AG04449 (cell line): ENCODE measurements at places on chromosomes 6 and 20.

GRCh38 chr6:74550821-74551220 lies 655.0 kb downstream of the COL12A1 start:
- DNase-seq = no peak

GRCh38 chr6:148332088-148332487 lies 10.6 kb upstream of the SASH1 start:
- no peak for DNase-seq

DNA sequence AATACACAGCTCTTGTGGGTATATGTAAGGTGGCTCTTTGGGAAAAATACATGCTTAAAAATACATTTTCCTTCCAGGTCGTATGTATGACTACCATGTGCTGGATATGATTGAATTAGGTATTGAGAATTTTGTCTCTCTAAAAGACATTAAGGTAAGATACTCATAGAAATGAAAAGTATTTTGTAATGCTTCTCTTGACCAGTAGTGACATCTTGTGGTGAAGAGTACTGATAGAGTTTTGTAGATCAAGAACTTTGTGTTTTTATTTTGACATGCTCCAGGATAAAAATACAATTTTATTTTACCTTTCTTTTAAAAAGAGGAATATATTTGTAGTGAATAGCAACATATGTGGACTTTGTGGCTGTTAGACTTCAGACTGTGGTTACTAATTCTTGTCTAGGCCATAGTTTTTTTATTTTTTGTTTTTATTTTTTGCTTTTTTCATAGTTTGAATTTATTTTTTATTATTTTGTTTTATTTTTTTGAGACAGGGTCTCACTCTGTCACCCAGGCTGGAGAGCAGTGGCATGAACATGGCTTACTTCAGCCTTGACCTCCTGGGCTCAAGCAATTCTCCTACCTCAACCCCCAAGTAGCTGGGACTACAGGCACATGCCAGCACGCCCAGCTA lies 17.9 kb downstream of the RPF2 start:
- no peak for DNase-seq

DNA sequence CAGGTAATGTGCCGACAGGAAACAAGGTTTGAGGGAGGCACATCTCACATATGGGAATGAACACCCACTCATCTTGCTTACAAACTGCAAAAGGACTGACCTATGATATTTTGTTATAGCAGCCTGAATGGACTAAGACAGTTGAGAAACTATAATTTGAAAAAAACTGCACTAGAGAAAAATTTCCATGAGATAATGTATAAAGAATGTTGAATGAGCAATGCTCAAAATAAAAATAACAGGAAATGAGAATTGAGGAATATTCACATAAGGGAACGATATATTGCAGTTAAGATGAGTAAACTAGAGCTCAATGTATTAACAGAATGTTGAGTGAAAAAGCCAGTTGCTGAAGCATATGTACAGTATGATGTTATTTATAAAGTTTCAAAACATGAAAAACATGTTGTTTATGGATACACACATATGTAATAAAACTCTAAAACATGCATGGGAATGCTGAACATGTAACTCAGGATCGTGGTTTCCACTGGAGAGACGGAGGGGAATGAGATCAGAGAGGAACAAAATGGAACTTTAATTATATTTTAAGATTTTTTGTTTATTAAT lies 6.3 kb upstream of the TBC1D22B start:
- no peak for DNase-seq

DNA sequence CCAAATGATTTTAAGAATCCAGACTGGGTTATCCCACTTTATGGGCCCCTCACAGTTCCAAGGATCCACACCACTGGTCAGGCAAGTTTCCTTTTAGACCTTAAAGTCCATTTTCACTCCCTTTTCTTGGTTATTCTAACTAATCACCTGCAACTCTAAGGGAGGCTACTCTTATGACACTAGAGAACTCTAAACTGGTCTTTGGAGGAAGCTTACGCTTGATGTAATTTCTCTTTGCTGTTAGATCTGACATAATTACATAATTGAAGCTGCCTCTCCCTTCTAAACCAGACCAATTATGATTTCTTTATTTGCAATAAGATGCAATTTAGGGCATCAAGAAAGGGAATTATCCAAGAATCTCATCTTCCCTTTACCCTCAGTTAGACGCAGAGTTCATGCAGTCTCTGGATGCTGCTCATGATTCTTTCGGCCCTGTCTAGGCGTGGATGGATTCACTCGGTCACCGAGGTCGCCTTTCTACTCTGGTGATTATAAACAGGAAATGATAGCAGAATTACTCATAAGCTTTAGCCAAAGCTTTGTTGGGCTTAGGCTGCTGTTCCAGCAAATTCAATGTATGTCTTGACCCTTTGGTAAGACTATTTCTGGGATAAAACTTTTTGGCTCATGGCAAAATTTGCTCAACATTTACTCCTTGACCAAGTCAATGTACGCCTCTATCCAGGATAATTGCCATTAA lies 166.4 kb upstream of the PRND start:
- DNase-seq = peak; percentile 12

GRCh38 chr6:159067334-159067733 lies 22.5 kb upstream of the TAGAP start:
- no peak for DNase-seq
